Activated T-cell treated with anti-CD3 and anti-CD28 coated beads, Interleukin-2, amount 50 U/mL, for 4 hours (primary cell): ENCODE measurements at places on chromosomes 4 and X.

GRCh38 chrX:103417370-103417769 lies 41.0 kb downstream of the BEX3 start:
- no peak for DNase-seq

DNA sequence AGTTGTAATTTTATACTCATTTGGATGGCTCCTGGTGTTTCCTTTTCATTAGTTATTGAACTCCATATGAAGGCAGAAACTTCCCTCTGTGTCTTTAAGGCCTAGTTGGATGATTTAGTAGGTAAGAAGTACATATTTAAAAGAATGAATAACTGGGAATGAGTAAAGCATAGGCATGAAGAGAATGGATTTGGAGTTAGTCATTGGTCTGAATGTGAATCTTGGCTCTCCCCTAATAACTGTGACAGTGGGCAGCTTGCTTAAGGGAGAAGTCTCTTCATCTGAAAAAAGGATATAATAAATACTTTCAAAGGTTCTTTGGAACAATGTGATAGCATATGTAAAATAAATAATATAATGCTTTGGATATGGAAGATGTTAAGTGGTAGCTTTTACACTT lies 13.2 kb downstream of the SNX25 start:
- DNase-seq, result no peak

DNA sequence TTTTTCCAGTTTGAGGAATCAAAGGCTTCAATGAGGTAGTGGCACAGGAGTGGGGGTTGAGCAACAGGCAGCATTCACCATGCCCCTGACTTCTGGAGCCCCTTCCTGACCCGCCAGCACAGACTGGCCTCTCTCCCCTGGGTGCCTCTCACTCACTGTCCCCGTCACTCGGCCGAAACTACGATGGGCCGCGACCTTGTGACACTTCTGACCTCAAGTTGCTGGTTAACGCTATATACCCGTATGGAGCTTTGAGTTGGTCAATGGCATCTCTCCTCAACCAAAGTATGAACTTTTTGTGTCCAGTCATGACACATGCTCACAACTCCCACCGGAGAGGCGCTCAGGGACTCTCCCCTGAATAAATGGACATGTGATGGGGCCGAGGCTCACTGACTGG lies 72.1 kb downstream of the IRF2 start:
- DNase-seq, result no peak

DNA sequence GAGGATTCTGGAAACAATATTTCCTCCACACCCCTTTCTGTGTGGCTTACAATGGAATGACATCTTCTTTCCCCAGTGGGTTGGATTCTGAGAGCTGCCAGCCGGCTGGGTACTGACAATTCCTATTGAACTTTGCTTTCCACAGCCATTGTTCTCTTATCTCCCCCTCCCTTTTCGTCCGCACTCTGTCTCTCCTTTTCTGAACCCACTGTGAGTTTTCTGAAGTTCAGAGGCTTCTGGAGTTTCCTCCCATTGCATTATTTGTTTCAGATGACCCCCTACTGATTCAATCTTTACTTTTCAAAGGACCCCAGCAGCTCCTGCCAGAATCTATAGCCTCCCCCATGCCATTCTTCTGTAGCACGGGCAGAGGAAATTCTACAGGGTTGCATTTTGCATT lies 10.4 kb downstream of the SMPX start:
- DNase-seq, result no peak

- no peak for DNase-seq
These were observed 160.3 kb downstream of the DCLK2 start for GRCh38 chr4:150238591-150238990.

- no peak for DNase-seq
These were observed 281.4 kb upstream of the FRG1 start for GRCh38 chr4:189659287-189659686.
